ENCODE measurements at places on chromosomes 5 and 9.

DNA sequence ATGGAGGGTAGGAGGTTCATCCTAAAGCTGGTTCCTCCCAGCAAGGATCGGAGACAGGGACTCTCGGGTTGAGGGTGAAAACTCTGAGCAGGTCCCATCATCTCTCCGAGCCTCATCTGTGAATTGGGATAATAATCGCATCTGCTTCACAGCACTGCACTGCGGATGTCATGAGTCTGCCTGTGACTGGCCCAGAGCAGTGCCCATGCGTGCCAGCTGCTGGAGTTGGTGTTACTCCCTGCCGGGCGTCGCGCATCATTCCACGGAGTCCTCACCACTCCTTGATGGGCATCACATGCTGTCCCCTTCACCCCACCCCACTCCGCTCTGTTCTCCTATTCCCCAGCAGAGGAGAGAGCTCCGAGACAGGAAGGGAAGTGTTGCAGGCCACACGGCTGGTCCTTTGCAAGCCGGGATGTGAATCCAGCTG, 35.1 kb upstream of the ORM1 start:
- DNase-seq = no peak

GRCh38 chr5:149614034-149614907, 33.0 kb downstream of the ARHGEF37 start:
- DNase-seq = no peak

GRCh38 chr9:136352682-136353081, 10.9 kb downstream of the DNLZ start:
- DNase-seq = no peak

- no peak for DNase-seq
Observed at GRCh38 chr9:134936346-134937163, 18.8 kb upstream of the FCN1 start.

DNA sequence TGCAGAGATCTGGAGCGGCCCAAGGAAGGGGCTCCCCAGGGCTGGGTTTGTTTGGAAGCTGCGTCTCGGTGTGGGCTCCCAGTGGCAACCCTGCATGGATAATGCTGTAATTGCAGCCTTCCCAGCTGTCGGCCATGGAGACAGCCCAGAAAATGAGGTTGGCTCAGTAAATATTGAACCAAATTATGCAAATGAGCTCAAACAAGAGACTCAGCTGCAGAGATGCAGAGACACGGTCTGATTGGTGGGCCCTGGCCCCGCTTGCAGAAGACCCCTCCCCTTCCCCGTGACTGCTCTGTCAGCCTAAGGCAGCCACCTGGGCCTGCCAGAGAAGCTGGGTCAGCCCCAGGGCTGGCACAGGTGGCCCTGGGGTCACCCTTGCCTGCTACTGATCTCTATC, 75.9 kb downstream of the RAD23B start:
- no peak for DNase-seq

DNA sequence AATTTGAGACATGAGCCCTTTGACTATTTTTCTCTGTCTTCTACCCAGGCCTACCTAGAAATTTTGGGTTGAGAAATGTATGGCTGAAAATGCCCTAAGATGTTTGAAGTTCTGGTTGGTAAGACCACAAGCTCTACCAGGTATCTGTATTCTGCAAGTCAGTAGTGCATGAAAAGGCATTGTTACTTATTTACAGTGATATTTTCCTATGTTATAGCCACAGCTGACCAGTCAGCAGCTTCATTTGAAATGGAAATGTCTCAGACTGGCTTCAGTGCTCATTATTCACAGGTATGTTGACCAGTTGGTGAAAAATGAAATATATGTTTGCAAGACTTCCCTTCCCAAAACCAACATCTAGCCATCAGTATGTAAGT, 91.9 kb upstream of the ITGA2 start:
- no peak for DNase-seq

- DNase-seq = no peak
Observed at GRCh38 chr9:76456202-76456926, 2.6 kb upstream of the GCNT1 start.

- no peak for DNase-seq
Observed at GRCh38 chr5:37054391-37054790, 177.8 kb downstream of the NIPBL start.

Data from anterior cingulate cortex (tissue), 58 donors.